ENCODE measurements at places on chromosomes 11 and 22. TPM values are rescaled to one million over a fixed set of nuclear protein-coding genes. Genes with fewer than 3 reads are reported as not detected.

- DNase-seq: no peak
Observed at GRCh38 chr22:47178339-47178738, 415.9 kb downstream of the TBC1D22A start.

- no peak for DNase-seq
Observed at GRCh38 chr11:2086239-2087040, 52.7 kb downstream of the IGF2 start.

DNA sequence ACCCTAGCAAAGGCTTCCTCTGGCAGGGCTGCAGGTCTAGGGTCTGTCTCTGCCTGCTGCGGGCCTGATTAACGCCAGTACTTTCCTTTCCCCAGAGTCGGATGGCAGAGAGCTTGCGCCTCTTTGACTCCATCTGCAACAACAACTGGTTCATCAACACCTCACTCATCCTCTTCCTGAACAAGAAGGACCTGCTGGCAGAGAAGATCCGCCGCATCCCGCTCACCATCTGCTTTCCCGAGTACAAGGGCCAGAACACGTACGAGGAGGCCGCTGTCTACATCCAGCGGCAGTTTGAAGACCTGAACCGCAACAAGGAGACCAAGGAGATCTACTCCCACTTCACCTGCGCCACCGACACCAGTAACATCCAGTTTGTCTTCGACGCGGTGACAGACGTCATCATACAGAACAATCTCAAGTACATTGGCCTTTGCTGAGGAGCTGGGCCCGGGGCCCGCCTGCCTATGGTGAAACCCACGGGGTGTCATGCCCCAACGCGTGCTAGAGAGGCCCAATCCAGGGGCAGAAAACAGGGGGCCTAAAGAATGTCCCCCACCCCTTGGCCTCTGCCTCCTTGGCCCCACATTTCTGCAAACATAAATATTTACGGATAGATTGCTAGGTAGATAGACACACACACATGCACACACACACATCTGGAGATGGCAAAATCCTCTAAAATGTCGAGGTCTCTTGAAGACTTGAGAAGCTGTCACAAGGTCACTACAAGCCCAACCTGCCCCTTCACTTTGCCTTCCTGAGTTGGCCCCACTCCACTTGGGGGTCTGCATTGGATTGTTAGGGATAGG lies 18.6 kb downstream of the RSPH14 start:
- DNase-seq: no peak

SLC25A17 gene
- total RNA-seq: 32.1 TPM

- DNase-seq: no peak
Observed at GRCh38 chr22:26811647-26811992, 154.2 kb downstream of the MIAT start.

DNA sequence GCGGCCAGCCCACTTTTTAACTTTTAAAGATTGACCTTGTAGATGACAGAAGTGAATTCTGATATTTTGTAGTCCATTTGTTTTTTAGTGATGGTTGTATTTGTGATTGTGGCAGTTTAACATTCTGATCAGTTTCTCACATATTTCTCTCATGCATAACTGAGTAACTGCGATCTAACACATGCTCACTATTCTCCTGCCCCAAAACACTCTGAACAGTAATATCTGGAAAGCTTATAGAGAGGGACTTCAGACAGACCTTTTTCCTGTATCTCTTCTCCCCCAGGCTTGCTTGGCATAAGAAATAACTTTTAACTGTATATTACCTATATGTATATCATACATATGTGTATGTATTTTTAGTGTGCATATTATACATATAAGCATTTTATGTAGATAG lies 37.3 kb upstream of the MYO18B start:
- DNase-seq: no peak

ETS1 gene
- total RNA-seq: 14.0 TPM

OR51A2 gene
- not detected for total RNA-seq

TESMIN gene
- total RNA-seq: 0.94 TPM

GRCh38 chr11:64299847-64300648 lies at the start of gene CATSPERZ:
Gene CATSPERZ (plus strand): TSS chr11:64300358. CDS start chr11:64300411, 53 bp downstream.
- no peak for DNase-seq

MFNG gene
- total RNA-seq: 3.9 TPM

GRCh38 chr11:73384125-73384441 lies 7.9 kb downstream of the RELT start:
- DNase-seq: no peak

GRCh38 chr11:16512899-16513241 lies 156.5 kb upstream of the SOX6 start:
- DNase-seq: no peak

DNA sequence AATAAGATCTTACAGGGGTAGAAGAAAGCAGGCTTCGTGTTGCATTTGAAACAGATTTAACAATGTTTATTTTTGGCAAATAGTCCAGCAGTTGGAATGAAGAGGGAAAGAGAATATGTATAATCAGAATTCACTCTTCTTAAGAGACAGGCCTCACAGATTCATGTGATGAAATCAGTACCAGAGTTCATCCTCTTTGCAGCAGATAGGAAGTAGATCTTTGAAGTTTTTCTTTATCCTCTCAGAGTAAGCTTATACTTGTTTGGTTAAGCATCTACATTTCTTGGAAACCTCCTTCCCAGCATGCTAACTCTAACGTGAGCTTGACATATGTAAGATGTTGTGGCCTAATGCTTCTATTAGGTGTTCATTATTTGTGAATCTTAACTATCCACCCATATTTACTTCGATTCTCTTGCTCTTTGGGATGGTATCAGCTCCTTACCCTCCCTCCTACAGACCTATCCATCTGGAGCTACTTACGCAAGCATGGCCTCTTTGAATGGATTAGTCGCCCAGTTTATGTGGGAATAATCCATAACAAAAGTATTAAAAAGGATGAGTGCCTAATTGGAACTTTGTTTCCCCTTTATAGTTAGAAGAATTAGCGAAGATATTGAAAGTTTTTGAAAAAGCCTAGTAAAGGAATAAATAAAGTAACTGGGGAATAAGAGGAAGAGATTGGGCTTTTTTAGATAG lies 80.1 kb downstream of the PRMT3 start:
- DNase-seq: no peak

GRCh38 chr11:120261931-120262330 lies 22.0 kb downstream of the POU2F3 start:
- no peak for DNase-seq

GRCh38 chr22:26170112-26170492 lies 840 bp downstream of the SEZ6L start:
- no peak for DNase-seq

- no peak for DNase-seq
Observed at GRCh38 chr11:130094614-130095013, 24.9 kb downstream of the APLP2 start.

DNA sequence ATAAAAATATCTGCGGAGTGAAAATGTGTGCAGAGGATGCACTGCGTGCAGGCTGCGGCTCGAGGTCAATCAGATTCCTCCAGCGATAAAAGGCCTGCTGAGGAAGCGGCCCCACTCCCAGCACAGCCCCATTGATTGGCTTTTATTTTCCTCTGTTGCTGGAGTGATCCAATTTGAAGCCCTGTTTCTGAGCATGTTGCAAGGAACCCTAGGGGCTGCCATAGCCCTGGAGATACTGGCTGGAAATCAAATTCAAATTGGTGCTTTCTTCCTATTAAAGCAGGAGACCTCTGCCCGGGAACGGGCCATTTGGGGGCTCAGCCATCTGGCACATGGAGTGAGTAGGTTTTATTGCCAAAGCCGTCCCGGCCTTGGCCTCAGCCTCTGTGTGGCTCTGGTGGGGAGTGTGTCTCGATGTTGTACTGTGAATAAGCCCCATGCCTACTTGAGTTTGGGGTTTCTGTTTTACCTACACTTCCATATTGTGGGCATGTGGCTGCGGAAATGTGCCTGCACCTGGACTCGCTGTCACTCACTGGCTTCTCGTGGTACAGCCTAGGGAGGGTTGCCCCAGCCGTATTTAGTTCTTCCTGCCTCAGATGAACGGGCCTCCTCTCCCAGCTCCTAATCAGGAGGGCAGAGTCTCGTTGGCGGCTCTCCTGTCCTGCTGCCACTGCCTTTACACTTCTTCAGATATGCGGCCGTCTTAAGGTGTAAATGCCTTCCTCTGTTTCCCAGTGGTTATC lies 25.6 kb downstream of the PARVB start:
- DNase-seq: no peak

DNA sequence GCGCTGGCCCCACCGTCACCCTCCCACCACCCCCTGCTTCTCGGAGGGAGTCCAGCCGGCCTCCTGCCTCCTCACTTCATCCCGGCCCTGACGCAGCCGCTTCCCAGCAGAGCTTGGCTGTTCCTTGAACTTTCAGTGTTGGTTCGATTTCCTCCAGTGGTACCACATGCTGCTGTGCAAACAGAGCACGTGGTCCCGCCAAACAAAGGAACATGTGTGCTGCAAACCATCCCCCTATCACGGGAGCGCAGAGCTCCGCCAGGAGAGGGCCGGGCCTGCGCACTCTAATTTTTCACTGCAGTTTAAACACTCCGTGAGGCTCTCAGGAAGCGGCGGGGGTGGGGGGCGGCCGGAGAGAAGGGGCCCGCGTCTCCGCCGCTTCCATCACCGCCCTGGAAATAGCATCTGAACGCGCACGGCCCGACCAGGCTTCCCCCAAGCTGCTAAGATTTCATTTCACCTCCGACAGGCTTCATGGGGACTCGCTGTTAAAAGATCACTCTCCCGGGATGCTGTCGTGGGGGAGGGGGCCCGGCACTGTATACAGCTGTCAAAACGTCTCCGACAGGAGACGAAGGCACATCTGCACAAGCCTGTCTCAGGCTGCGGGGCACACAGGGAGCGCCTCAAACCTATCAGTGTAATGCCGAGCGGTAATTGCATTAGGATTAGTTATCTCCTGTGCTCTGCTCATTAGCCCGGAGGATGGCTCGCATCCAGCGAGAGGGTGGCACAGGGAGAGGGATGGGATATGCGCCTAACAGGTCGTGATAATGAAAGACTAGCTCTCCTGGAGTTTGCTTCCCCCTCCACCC lies 269.9 kb upstream of the SORL1-AS1 start:
- DNase-seq: peak; percentile 89

- DNase-seq: no peak
Observed at GRCh38 chr11:128238521-128239265, 348.7 kb downstream of the ETS1 start.

GRCh38 chr22:22745225-22746060 lies 101.0 kb downstream of the GGTLC2 start:
- DNase-seq: no peak

- DNase-seq: no peak
Observed at GRCh38 chr22:46106279-46107022, 43.9 kb upstream of the PPARA start.

DNA sequence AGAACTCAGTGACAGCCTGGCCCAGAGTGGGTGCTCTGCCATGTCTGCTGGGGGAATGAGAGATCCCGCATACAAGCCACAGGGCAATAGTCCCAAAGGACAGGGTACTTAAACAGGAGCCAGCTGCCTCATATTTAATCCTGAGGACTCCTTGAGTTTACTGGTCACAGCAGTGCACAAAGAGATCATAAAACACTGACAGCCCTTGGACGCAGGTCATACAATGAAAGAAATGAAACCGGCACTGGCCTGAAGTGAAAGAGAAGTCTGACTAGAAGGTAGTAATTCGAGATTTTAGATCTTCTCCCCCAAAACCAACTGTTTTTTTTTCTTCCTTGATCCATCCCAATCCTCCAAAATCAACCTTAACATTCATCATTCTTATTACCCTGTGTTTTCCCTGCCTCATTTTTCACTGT lies 299.8 kb upstream of the SYN3 start:
- no peak for DNase-seq

RAB39A gene
- total RNA-seq: 47.7 TPM

ZPR1 gene
- total RNA-seq: 39.6 TPM

- no peak for DNase-seq
Observed at GRCh38 chr22:31692186-31692886, 30.3 kb upstream of the PISD start.

GRCh38 chr11:41868606-41869005 lies 409.2 kb upstream of the LRRC4C start:
- DNase-seq: no peak

- DNase-seq: no peak
Observed at GRCh38 chr11:4751201-4751600, 18.5 kb downstream of the OR51F1 start.

MPZL2 gene
- total RNA-seq: 1.4 TPM
